Kidney (tissue), 22 donors: ENCODE measurements at places on chromosomes 4 and X. TPM values are rescaled to one million over a fixed set of nuclear protein-coding genes. Genes with fewer than 3 reads are reported as not detected.

CRLF2 gene
- polyA plus RNA-seq, result not detected

DNA sequence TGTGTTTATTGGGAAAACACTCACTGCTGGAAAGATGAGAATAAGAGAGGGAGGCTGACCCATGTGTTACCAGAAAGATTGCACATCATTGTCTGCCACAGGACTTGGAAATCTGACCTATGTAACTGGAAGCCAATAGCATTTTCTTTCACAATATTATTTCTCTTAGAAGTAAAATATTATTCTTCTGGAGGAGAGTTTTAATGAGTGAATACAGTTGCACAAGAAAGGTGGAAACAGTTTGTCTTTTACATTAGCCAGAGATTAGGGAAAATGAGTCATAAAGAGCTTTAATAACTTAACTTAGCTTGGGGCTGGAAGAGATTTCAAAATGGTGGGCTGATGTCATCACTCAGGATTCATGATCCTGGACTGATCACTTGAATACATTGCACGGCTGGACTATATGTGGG is 31.5 kb upstream of the LNX1 start:
- no peak for DNase-seq

GRCh38 chr4:130424211-130424610 is 1328.3 kb downstream of the C4orf33 start:
- no peak for DNase-seq

DNA sequence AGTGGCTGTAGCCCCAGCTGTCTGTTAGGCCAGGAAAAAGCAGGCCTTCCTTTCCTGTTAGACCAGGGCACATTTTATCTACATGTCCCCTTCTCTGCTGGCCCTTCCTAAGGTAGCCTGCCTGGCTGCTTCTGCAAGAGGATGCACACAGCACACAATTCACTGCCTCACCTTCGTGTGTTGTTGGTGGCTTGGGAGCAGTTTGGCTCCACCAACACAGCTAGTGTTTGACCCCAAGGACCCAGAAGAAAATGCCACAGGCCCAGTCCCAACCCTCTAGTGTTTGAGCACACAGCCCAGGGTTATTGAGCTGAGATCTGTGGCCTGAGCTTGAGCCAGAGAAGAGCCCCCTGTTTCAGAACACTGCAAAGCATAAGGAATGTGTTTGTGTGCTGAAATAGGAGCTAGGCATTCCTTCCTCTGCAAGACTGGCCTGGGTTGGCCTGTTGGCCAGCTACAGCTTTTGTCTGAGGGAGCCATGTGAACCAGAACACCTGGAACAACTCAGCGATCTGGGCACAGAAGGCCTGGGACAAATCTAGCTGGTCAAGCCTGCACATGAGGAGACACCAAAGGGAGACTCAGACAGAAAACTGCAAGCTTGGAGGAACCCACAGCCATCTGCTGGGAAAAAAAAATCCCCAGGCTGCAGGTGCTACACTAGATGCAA is 26.4 kb downstream of the MAGEE1 start:
- no peak for DNase-seq

DNA sequence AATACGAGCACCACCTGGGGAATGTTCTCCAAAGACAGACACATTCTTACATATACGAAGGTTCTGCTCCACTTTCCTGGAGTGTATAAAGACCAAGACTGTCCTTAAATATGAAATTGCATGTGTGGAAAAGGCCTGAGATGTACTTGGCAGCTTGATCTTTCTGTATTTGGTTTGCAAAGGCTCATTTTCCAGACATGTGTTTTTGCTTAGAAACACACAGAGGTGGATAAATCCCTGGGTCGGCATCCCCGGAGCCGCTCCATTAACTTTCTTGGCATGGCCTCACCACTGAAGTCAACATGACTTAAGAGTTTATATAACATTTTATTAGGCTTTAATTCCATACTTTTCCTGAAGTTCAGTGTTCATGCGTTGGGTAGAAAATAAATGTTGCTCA is 239.4 kb downstream of the LDB2 start:
- DNase-seq, result peak; percentile 32

- no peak for DNase-seq
These were observed 121.2 kb upstream of the CXXC4 start for GRCh38 chr4:104615926-104616325.
